Amniotic epithelial cell (primary cell): ENCODE measurements at places on chromosomes 16 and 17.

- no peak for DNase-seq
Observed at GRCh38 chr16:88956546-88957432, 20.2 kb downstream of the CBFA2T3 start.

DNA sequence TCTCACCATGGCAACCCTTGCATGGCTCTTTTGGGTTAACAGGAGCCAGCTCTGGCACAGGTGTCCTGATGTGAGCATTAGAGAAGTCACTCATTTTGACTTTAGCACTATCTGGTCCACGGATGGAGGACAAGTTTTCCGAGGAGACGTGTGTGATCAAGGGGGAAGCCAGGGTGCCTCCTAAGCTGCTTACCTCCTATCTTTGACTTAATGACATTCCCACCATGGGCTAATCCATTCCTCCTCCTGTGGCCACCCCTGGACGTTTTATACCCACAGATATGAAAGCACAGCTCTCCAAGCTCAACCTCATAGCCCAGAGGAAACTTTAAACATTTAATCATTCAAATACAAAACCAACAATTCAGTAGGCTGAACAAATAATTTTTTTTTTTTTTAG, 18.8 kb downstream of the MPP2 start:
- no peak for DNase-seq

DNA sequence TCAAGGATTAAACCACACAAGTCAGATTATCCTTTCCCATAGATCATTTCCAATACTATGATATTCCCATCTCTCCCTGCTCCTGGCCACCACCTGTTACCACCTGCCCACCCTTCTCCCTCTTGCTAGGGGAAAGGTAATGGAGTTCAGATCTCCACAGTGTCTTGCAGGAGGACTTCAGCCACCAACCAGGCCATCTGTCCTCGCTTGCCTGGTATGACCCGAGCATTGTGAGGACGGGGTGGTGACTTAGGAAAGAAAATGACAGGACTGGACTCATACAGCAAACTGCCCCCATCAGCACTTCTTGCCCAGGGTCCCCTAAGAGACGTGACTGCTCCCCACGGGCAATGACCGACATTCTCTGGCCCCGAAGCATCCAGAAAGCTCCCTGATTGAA, 10.8 kb downstream of the FKBP10 start:
- no peak for DNase-seq

- DNase-seq = peak; percentile 79
Observed at GRCh38 chr17:78241277-78242023, 10.0 kb downstream of the TMEM235 start.

- no peak for DNase-seq
Observed at GRCh38 chr17:17557796-17558195, 33.7 kb downstream of the PEMT start.

DNA sequence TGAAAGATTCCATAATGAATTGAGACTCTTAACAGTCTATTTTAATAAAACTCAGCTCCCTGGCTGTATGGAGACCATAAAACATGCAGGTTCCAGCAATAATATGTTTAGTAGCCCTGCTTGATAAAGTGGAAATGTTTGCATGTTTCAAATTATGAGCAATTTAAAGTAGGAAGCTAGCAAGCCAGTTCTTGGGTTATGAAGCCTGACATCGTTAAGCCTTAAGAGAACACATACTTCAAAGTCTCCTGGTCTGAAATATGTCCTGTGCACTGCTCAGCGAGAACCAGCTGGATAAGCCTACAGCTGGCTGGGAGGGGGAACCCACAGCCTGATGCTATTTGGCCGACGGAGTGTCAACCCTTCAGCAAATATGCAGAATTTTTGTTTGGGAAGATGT, 140.3 kb downstream of the SALL1 start:
- DNase-seq = no peak

GRCh38 chr17:16908273-16908672, 63.6 kb downstream of the TNFRSF13B start:
- no peak for DNase-seq

- DNase-seq = no peak
Observed at GRCh38 chr17:14205992-14206461, 30.6 kb downstream of the CDRT15 start.

GRCh38 chr17:49028271-49028670, 31.1 kb downstream of the IGF2BP1 start:
- DNase-seq = peak; percentile 47

DNA sequence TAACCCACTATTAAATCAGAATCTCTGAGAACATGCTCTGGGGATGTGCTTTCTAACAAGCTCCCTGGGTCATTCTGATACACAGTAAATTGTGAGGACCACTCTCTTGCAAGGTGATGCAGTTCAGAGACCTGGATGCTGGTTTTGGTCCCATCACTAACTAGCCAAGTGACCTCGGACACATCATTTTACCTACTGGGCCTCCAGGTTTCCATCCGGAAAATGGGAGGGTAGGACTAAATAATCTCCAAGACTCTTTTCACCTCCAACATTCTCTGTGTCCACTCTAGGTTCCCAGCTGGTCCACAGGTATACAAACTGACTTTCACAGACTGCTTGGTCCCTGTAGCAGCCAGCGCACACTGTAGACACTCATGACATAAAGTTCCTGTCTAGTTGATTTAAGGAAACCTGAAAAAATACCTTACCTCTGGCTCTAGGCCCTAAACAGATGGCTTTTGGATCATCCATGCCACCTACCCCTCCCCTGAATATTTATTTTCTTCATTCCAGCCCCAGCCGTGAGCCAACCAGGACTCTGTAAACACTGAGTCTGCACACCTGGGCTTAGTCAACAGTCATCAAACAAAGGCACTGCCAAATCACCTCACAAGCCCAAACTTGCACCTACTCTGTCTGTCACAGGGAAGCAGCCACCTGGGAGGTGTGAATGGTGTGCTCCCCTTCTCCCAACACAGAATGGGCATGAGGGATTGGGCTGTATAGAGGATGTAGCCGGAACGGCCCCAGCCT, 51.3 kb upstream of the MRPS23 start:
- DNase-seq = no peak

DNA sequence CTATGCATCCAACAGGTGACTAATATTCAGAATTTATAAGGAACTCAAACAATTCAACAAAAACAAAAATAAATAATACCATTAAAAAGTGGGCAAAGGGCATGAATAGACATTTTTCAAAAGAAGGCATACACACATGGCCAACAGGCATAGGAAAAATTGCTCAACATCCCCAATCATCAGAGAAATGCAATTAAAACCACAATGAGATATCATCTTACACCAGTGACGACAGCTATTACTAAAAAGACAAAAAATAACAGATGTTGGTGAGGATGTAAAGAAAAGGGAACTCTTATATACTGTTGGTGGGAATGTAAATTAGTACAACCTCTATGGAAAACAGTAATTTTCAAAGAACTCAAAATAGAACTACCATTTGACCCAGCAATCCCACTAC, 250.4 kb upstream of the N4BP1 start:
- no peak for DNase-seq

- DNase-seq = no peak
Observed at GRCh38 chr16:55036371-55036821, 105.7 kb downstream of the IRX5 start.

DNA sequence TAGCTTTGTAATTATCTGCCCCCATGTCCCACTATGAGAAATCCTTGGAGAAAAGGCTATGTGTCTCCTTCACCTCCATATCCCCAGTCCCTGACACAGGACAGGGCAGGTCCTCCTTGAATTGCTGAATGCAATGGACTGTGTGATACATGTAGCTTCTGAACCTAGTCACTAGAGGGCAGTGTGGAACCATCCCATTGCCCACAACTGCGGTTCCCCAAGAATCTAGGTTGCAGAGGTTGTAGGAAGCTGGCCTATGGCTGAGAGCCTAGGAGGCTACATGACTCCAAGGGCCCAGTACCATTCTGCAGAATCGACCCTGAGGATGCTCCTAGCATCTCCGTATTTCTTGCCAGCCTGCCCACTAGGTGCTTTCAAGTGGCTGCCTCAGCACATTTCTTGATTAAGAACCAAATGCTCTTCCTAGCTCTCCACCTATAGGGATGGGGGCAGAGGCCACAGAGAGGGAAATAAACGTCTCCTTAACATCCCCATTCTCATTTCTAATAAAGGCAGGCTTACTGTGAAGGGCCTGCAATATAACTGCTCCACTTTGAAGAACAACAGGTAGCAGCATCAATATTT, 394.0 kb downstream of the CA10 start:
- DNase-seq = peak; percentile 50

GRCh38 chr17:61157246-61157886, 242.3 kb upstream of the TBX2 start:
- peak; percentile 79 for DNase-seq

DNA sequence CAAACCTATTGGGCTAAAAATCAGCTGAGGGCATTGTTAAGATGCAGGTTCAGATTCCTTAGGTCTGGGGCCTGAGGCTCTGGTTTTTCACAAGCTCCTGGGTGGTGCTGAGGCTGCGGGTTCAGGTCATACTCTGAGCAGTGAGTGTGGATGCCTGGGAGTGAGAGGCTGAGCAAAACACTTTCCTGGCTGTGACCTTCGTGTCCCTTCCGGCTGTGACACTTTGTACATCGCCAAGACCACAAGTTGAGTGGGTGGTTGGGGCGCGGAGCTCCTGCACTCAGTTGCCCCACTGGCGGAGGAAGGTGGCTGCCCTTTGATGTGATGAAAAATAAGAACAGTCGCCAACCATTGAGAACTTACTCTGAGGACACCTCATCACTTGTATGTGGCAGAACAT, 24.8 kb downstream of the CCR7 start:
- no peak for DNase-seq

GRCh38 chr16:58318391-58318790, 23.6 kb upstream of the PRSS54 start:
- no peak for DNase-seq

DNA sequence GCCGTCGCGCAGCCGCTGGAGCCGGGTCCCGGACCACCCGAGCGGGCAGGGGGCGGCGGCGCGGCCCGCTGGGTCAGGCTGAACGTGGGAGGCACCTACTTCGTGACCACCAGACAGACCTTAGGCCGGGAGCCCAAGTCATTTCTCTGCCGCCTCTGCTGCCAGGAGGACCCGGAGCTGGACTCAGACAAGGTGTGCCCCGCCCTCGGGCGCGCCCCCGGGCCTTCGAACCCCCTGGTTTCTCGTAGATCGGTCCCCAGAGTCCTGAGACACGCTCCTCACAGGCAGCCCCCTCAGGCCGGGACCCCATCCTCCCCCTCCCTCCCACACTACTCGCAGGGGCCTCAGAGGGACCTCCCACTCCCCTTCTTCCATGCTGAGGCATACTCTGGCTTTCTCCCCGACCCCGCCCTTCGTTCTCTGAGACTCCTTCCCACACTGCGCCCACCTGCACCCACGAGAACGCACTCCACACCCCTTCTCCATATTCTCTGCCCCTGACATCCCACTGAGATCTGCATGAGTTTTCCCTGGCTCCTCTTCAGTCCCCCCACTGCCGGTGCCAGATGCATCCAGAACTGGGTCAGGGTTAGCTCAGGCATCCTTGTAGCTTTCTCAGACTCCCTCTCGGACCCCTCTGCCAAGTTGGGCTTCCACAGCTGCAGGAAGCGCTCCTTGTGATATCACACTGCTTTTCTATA, 523 bp downstream of the KCTD2 start:
- DNase-seq = no peak

DNA sequence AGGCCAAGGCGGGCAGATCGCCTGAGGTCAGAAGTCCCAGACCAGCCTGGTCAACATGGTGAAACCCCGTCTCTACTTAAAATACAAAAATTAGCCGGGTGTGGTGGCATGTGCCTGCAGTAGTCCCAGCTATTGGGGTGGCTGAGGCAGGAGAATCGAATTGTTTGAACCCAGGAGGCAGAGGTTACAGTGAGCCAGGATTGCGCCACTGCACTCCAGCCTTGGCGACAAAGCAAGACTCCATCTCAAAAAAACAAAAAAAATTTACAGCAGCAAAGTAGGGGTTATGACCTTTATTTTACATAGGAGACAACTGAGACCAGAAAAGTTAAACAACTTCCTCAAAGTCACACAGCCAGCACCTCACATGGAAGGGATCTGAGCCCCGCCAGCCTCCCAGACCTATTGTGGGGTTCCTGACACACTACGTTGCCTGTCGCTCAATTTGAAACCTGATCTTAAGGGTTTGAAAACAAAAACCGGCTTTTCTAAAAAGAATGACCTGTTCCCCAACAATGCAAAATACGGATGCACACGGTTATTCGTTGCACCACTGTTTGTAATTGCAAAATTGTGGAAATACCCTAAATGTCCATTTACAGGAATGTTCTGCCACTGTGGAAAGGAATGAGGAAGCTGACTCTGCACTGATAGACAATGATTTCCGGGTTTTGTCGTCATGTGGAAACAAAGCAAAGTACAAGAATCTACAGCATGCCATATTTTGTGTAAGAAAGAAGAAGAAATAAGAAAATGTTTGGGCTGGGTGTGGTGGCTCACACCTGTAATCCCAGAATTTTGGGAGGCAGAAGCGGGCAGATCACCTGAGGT, 77.2 kb downstream of the CNGB1 start:
- DNase-seq = peak; percentile 92

GRCh38 chr16:19833581-19833980, 51.1 kb downstream of the GPRC5B start:
- no peak for DNase-seq

DNA sequence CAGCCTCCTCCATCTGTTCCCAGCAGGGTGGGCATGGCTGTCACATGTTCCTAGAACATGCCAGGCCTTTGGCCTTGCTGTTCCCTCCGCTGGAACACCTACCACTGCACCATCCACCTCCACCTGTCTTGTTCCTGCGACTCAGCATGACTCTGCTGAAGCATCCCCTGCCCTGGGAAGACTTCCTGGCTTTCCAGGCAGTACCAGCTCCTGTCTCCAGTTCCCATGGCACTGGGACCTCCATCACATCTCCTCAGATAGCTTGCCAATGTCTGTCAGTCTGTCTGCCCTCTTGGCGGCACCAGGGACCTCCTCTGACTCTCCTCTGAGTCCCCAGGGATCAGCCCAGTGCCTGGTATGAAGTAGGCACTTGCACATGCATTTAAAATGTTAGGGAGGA, 15.7 kb downstream of the PDP2 start:
- no peak for DNase-seq

GRCh38 chr16:78570399-78571141, 471.1 kb downstream of the WWOX start:
- DNase-seq = no peak

GRCh38 chr16:30354423-30355143, 525 bp downstream of the CD2BP2 start:
- no peak for DNase-seq

- no peak for DNase-seq
Observed at GRCh38 chr17:3547628-3548027, 10.0 kb downstream of the TRPV3 start.

GRCh38 chr17:83100220-83100852, 20.9 kb downstream of the METRNL start:
- peak; percentile 38 for DNase-seq
